ENCODE measurements at places on chromosomes 16 and 17.

- DNase-seq = no peak
These were observed 179.0 kb downstream of the HAPSTR1 start for GRCh38 chr16:9270424-9270823.

DNA sequence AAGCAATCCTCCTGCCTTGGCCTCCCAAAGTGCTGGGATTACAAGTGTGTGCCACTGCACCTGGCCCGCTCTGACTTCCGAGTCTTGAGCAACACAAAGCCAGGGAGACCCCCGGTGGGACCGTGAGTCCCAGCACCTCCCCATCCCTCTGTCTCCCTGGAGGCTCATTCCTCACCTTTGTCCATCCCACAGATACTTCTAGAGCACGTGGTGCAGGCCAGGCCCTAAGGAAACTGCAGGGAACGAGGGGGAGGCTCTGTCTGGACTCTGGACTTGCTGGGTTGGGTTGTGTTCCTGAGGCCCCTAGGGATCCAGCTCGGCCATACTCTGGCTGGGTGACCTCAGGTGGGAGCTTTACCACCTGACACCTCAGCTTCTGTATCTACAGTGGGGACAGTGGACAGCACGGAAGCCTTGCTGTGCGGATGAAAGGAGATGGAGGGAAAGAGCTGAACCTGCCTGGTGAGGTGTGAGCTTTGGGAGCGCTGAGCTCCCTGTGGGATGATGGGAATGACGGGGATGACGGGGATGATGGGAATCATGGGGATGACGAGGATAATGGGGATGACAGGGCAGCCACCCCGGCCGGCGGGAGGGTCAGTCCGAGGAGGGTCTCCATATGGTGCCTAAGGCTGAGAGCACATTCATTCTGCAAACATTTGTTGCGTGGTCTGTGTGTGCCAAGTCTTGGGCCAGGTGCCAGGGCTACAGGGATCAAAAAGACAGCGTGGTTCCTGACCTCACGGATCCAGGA is 26.6 kb downstream of the C16orf74 start:
- DNase-seq = no peak

DNA sequence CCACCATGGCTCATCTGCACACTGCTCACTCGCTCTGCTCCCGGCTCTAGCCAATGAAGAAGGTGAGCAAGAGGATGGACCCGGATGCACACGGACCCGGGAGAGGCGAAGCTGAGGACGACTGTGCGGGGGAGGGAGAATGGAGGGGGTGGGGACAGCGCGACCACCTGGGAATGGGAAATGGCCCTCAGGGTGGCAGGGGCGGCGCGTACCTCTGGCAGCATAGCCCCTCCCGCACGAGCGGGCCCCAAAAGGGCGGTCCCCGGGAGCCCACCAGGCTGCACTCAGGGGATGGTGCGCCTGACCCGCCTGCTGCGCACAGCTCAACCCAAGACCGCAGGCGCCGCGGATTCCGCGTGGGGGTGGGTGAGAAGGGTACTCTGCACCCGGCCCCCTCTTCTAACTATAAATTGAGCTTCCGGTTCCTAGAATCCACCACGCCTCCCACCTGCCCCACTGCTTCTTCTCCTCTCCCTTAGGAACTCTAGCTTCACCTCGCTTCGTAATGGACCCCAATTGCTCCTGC is 6.1 kb downstream of the MT1H start:
- DNase-seq = no peak

DNA sequence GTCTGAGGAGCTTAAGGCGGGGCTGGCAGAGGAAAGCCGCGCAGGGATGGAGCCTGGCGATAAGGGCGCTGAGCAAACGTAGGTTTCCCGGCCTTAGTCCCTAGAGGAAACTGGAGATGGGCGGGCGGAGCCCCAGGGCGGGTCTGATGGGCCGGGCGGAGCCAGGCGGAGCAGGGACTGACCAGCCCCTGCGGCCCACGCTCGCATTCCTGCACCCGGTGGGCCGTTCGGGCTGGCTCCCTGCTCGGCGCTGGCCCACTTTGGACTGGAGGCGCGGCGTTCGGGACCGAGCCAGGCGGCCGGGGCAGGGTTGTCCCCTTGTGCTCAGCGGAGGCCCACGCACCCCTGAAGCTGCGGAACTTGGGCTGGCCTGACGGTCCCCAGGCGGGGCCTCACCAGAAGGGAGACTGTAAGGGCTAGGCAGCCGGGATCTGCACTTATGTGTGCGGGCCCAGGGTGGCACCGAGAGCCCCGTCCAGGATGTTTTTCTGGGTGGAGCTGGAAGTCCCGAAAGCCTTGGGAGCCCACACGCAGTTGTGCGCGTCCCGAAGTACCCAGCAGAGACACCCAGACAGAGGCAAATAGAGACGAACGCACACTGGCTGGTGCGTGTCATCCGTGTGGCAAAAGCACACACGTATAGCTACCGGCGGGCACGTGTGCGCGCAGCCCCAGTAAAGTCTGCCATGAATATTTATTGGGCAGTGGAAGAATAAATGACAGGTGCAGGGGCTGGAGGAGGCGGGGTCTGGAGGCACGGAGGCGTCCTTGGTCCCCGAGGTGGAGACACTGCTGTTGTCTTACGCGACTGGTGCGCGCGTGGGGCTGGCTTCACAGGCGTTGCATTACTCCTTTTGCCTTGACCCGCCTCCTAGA is 1.4 kb downstream of the PYDC1 start:
- no peak for DNase-seq

DNA sequence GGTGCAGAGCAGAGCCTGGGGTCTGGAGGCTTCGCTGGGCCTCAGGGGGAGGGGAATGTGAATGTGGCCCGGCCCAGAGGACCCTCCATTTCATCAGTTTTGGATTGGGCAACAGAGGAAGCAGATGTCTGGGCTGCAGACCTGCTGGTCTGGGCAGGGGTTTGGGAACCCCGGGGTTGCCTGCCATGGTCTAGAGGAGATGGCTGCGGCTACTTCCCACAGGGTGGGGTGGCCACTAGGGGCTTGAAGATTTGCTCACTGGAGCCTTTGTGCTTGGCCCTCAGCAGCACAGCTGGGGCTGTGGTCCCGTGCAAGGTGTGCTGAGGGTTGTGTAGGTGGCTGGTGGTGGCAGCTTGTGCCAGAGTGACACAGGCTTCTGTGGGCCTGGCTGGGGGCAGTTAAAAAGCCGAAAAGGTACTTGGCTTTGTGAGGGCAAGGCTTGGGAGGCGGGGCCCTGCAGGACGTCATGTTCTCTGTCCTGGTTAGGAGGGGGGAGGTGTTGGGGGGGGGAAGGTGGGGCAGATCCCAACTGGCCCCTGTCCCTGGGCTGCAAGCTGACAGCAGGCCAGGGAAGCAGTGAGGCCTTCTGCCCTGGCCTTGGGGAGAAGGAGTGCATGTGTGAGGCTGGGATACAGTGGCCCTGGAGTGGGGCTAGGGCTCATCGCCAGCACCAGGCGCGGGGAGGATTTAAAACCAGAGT is 98.0 kb downstream of the KPNA2 start:
- DNase-seq = no peak

GRCh38 chr17:11803231-11803969 is 193.9 kb downstream of the ZNF18 start:
- no peak for DNase-seq

- DNase-seq = no peak
These were observed 10.9 kb upstream of the CCL8 start for GRCh38 chr17:34308371-34308770.

GRCh38 chr17:82399601-82400101 is 18.5 kb upstream of the HEXD start:
- no peak for DNase-seq

DNA sequence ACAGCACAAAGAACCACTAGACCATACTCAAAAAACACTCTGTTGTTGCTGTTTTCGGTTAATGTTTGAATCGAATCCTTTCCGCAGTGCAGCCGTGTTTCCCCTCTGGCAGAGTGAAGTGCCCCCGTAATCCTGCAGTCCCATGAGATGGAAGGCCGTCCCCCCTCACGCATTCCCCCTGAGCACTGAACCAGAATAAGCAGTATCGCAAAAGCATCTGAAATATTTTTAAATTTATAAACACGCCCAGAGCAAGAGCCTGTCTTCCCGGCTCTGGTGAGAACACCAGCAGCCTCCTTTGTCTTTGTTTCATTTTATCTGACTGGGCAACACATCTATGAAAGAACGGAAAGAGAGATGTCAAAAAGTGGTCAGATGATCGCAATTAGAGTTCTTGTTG is 121.0 kb upstream of the ADAMTS18 start:
- no peak for DNase-seq

DNA sequence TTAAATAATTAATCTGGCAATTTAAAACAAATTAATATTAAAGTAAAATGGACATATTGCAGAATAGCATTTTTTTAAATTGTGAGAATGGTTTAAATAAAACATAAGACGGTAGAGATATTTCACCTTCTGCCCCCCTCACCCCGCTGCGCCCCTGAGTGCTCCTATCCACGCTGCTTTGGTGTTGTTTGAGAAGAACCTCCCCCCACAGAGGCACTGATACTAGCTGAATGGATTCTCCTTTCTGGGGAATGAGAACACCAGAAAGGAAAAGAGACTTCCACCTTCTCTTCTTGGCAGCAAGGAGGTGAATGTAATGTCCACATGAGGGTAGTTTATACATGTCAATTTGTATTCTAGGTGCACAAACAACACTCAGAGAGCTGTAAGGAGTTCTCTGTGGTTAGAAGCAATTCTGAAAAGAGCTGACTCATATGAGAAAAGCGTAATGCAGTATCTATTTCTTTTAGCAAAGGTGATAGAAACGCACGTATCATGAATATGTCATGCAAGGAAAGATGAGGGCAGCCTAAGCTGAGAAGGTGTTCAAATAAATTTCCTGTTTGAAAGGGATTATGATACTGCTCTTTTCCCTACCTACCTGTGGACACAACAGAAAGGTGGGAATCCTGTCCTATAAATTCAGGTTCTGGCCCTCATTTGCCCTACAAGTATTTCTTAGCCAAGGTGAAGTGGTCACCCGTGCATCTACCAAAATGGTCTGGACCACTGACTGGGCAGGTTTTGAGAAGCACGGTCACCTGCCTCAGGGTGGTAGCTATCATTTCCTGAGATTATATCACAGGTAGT is 126.9 kb downstream of the PARN start:
- no peak for DNase-seq

GRCh38 chr17:17958982-17959381 is 13.2 kb downstream of the TOM1L2 start:
- DNase-seq = no peak

DNA sequence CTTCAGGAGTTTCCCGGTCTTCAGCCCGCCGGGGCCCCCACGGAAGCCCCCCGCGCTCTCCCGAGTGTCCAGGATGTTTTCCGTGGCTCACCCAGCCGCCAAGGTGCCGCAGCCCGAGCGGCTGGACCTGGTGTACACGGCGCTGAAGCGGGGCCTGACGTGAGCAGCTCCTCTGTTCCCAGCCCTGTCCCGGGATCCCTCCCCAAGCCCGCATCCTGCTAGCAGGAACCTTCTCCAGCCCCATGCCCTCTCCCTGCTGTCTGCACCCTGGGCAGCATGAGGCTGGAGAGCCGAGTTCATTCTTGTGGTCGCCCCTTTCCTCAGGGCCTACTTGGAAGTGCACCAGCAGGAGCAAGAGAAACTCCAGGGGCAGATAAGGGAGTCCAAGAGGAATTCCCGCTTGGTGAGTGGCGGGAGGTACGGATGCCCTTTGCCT is 10.1 kb downstream of the RIPOR1 start:
- no peak for DNase-seq

- DNase-seq = peak; percentile 42
These were observed 46.6 kb upstream of the NUDT7 start for GRCh38 chr16:77675464-77676324.

- no peak for DNase-seq
These were observed 2.9 kb upstream of the DOK4 start for GRCh38 chr16:57489229-57489628.

DNA sequence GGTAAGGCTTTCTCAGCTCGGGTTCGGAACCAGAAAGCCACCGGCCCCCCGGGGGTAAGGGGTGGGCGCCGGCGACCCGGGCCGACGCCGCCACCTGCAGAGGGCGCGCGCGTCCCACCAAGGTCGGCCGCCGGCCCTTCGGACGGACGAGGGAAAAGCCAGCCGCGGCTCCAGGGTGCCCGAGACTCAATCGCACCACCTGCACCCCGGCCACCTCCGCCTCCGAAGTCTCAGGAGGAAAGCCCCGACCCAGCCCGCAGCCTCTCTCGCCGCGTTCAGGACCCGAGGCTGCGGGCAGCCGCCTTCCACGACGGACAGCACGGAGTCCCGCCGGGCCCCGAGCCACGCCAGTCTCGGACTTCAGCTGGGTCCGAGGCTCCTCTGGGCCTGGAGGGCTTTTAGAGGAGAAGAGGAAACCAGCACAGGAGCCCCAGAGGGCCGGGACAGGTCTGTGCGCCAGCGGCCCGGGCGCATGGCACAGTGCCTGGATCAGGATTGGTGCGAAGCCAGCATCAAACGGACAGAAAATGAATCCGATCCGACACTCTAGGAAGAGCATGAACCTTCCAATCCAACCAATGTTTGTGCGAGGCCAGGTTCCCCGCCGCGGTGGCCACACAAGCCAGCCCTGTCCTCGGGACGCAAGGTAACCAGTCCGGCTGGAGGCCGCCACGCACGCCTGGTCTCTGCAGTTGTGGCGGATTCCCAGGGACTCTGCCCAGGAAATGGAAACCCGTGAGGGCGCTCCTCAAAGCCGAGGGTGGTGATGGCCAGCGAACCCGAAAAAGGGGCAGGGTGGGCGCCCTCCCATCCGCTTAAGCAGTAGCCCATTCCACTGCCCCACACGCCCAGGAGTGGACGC is 6.7 kb downstream of the CBX8 start:
- DNase-seq = peak; percentile 91

- DNase-seq = no peak
These were observed 5.8 kb downstream of the TRAF4 start for GRCh38 chr17:28749516-28750177.

DNA sequence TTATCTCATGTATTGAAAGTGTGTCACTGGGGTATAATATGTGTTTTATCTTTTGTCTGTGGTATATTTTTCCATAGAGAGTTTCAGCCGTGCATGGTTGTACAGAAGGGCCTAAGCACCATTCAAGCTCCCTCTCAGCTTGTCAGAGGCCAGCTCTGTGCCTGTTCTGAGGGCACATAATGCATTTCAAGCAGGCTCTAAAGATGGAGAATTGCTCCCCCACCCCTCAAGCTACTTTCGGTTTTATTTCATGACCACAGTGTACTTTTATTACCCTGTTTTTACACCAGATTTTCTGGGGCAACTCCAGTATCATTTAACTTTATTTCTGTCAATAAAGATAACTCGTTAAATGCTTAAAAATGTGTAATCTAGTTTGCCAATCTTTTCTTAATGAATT is 131.7 kb downstream of the SHISA6 start:
- DNase-seq = no peak

DNA sequence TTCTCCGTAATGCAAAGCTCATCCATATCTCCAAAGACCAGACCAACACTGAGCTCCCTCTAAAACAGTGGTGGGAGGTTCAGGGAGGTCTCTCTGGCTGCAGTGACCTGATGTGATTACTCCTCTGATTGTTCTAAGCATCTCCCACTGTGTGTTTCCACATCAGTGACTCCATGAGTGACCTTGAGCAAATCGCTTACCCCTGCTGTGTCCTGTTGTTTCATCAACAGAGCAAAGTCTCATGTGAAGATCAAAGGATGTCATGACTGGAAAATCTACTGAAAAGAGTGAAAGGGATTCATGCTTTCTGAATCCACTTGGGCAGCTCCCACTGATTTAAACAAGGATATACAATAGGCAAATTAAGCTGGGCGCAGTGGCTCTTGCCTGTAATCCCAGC is 352.9 kb downstream of the TMEM114 start:
- DNase-seq = no peak

GRCh38 chr16:58331024-58331707 is 36.3 kb upstream of the PRSS54 start:
- DNase-seq = no peak
